ENCODE measurements at places on chromosomes 4 and X. TPM values are rescaled to one million over a fixed set of nuclear protein-coding genes. Genes with fewer than 3 reads are reported as not detected.

- DNase-seq: peak; percentile 94
These were observed 8.7 kb downstream of the WDFY3 start for GRCh38 chr4:84957514-84958420.

DNA sequence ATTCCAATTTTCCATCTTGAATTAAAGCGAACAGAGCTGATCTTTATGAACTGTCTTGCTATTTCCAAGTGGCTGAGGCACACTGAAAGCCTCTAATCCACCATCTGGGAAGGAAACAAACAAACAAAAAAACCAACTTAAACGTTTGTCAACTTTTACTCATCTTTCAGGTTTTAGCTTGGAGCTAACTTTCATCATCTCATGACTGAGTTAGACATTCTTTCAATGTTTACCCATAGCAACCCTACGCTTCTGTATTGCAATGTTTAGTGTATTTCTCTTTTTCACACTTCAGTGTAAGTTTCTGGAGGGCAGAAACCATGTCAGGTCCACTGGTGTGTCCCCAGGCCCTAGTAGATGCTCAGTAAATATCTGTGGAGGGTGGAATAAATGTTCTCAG is 343.8 kb downstream of the GBA3 start:
- no peak for DNase-seq

BGN gene
- total RNA-seq: 0.69 TPM

TECRL gene
- not detected for total RNA-seq

EREG gene
- 16.0 TPM for total RNA-seq

DNA sequence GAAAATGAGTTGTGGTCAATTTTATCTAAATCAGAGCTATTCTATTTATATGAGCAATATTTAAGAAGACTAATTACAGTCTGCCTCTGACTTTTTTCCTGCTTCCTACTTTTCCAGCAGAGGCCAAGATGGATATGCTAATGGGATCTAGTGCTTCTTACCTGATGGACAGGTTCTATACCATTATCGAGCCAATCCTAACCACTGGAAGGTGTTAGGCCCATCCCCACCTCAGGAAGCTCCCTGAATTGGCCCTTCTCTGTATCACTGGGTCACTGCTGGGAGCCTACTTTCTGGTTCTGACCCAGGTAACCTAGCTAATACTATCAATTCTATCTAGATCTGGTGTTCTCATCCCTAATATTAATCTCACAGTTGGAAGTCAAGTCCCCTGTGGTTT is 577 bp upstream of the YIPF7 start:
- DNase-seq: no peak

DNA sequence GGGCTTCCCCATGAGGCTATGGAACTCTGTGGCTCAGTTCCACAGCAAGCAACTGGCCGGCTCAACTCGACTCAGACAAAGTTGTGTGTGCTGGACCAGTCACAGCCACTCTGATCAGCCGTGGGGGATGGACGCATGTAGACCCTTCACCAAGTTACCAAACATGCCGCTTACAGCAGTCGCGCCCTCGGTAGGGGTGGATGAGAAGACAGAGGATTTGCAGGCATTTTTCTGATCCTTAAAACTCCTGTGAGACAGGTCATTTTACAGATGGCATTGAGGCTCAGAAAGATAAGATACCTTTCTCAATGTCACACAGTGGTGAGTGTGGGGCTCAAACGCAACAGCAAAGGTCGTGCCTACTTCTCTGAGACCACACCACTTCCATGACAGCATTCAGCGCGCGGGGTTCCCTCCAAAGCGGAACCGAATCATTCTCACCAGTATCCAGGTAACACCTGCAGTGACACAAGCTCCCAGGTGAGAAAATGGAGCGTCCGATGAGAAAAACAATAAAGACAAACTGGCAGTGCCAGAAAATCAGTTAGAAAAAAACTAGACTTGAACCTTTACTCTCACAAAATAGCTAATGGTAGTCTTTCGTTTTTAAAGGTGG is 83.6 kb downstream of the RELL1 start:
- DNase-seq: no peak

DNA sequence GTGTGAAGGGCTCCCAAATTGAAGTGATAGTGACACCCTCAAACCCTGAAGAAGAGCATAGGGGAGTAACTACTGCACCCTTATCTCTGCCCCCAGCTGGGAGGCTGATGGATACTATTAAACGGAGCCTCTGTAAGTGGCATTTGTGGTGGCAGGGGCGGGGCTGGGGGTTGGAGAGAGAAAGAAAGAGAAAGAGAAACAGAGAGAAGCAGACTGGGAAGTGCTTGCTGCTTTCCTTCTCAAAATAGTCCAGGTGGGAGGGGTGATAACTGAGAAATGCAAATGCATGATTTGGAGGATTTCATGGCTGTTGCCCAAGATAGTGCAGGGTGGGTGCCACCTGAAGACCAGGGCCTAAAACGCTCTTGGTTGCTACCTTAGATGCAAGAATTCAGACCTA is 253.5 kb upstream of the GATB start:
- DNase-seq: no peak

DNA sequence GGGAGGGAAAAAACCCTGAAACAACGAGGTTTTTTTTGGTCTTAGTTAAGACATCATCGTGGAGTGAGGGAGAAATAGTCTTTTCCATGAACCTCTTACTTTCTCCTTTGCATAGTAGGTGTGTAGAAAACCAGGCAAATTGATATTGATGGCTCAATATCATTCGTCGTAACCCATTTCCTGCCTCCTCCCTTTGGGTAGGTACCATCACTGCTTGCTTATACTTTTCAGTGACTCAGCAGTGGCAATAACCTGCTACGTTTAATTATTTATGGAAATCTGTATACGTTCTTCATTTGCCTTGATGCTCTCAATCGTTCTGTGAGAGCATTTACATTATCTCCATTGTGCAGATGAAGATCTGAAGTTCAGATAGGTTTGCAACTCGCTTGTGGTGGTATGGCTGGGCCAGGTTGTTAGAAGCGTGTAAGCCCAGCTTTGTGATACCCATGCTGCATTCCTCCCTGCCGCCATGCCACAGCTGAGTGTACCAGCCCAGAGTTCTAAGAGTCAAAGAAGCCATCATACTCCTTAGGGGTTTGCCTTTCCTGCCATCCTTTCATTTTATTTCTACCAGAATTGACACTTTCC is 212.9 kb downstream of the ARHGAP10 start:
- no peak for DNase-seq

DNA sequence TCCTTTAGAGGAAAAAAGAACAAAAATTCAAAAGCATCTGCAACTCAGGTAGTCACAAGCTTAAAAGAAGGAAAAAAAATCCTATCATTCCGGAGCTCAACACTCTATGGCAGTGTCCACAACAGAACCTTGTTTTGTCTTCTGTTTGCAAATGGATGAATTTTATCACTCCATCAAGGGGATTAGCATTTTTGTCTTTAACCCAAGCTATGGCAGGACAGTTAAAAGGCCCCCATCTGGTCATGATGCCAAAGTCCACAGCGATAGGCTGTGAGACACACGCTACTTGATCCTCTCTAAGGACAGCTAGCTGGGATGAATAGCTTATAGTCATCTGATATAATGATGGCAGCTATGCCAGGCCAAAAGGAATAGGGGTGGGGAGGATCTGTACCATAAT is 16.6 kb downstream of the AMER1 start:
- no peak for DNase-seq

MAGED4 gene
- 13.2 TPM for total RNA-seq

GRCh38 chr4:10100734-10101216 is 15.8 kb downstream of the WDR1 start:
- DNase-seq: no peak

GRPR gene
- 0.29 TPM for total RNA-seq
